ENCODE measurements at places on chromosomes 11 and 22. TPM values are rescaled to one million over a fixed set of nuclear protein-coding genes. Genes with fewer than 3 reads are reported as not detected.

DNA sequence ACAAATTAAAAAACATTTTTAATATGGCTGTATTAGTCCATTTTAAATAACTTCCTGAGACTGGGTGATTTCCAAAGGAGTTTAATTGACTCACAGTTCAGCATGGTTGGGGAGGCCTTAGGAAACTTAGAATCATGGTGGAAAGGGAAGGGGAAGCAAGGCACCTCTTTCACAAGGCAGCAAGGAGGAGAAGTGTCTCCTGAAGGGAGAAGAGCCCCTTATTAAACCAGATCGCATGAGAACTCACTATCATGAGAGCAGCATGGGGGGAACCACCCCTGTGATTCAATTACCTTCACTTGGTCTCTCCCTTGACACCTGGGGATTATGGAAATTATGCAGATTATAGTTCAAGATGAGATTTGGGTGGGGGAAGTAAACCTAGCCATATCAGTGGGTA is 488.6 kb downstream of the ETS1 start:
- H3K4me1 ChIP-seq: no peaks in the 10 kb centered on the region
- H3K36me3 ChIP-seq: no peaks in the 10 kb centered on the region
- no peak overlapping the region for H3K4me3 ChIP-seq
- H3K27me3 ChIP-seq: no peaks in the 10 kb centered on the region
- H3K27ac ChIP-seq: no peak overlapping the region
- DNase-seq: no peak

Gene APOA5
- not detected for total RNA-seq

Gene CRYAB
- total RNA-seq: 161 TPM

Gene SCN4B
- 0.98 TPM for total RNA-seq

- no peaks in the 10 kb centered on the region for H3K4me1 ChIP-seq
- no peaks in the 10 kb centered on the region for H3K36me3 ChIP-seq
- H3K4me3 ChIP-seq: no peak overlapping the region
Measured at GRCh38 chr11:76217653-76218160, 11.4 kb upstream of the WNT11 start.

DNA sequence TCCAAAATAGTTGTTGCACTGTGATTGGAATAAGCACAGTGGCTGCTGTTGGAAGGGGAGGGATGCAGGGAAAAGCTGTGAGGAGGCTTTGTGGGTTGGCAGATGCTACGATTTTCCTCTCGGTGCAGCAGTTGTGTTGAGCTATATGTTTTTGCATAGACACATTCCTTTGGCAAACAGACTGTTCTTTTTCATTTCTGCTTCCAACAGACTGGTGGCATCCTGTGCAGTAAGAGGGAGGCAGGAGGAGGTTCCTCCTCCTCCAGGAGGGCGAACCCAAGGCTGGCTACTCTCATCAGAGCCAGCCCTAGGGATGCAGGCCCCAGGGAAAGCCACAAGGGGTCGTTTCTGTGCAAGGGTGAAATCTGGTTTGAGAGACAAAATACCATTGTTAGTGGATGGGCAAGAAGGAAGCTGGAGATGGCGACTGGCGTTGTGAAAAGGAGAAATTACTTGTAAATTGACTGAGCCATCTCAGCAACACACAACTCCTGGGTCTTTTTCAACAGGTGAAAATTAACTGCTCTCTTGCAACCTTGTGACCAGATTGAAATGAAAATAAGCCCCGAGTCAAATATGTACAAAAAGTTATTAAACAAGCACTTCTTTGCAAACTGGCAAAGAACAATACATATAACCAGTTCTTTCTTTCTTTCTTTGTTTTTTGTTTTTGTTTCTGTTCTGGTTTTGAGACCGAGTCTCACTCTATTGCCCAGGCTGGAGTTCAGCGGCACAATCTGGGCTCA is 26.5 kb upstream of the UBASH3B start:
- H3K4me3 ChIP-seq: no peak overlapping the region
- DNase-seq: no peak
- H3K27me3 ChIP-seq: no peaks in the 10 kb centered on the region
- no peaks in the 10 kb centered on the region for H3K36me3 ChIP-seq
- H3K27ac ChIP-seq: no peak overlapping the region
- H3K4me1 ChIP-seq: no peaks in the 10 kb centered on the region

DNA sequence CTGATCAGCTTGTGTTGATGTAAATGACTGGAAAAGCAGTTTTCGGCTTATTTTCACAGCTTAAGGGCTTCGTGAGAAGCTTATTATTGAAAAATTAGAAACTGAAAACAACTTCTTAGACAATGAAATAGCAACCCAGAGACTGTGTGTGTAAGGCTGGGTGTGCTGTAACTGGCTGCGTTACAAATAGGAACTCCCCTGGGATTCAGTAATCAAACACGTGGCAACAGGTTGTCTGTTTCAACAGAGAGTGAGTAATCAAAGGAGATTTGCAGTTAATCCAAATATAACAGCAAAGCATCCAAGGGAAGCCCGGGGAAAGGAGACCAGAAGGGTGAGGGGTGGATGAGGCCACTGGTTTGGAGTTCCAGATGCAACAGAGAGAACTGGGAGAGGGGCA is 19.2 kb downstream of the NTM start:
- H3K27me3 ChIP-seq: no peaks in the 10 kb centered on the region
- no peak overlapping the region for H3K4me3 ChIP-seq
- no peaks in the 10 kb centered on the region for H3K36me3 ChIP-seq
- no peak overlapping the region for H3K27ac ChIP-seq
- H3K4me1 ChIP-seq: no peaks in the 10 kb centered on the region

GRCh38 chr11:130476200-130476921 is 27.9 kb downstream of the ADAMTS15 start:
- no peaks in the 10 kb centered on the region for H3K27me3 ChIP-seq
- H3K4me3 ChIP-seq: no peak overlapping the region
- DNase-seq: peak; percentile 55
- H3K27ac ChIP-seq: peak overlapping the region; percentile 76
- no peaks in the 10 kb centered on the region for H3K36me3 ChIP-seq

DNA sequence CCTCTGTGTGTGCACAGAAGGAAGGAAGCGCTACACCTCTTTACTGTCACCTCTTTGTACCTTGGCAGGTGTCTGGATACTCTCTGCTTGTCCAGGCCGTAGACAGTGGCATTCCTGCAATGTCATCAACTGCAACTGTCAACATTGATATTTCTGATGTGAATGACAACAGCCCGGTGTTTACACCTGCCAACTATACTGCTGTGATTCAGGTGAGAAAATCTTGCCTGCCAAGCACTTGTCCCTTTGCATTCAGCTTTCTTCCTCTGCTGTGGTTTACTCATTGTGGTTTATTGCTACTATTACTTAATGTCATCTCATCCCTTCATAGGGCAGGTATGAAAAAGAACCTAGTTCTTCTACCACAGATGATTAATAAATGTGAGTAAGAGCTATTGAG is 131.9 kb upstream of the MTNR1B start:
- H3K36me3 ChIP-seq: no peaks in the 10 kb centered on the region
- H3K4me3 ChIP-seq: no peak overlapping the region
- H3K4me1 ChIP-seq: no peaks in the 10 kb centered on the region
- H3K27ac ChIP-seq: no peak overlapping the region

All from vagina (tissue), 2 donors.